ENCODE measurements at places on chromosomes 4 and X. TPM values are rescaled to one million over a fixed set of nuclear protein-coding genes. Genes with fewer than 3 reads are reported as not detected.

The SNCA gene
- 12.5 TPM for total RNA-seq

- no peak for DNase-seq
These were observed 398.0 kb downstream of the SMARCA1 start for GRCh38 chrX:129125122-129125914.

- DNase-seq: no peak
These were observed 55.0 kb downstream of the MRPL1 start for GRCh38 chr4:77917601-77918000.

- no peak for DNase-seq
These were observed 62.2 kb downstream of the STOX2 start for GRCh38 chr4:183967266-183967665.

GRCh38 chr4:38189445-38189844 lies 229.2 kb downstream of the PTTG2 start:
- no peak for DNase-seq

The TXK gene
- total RNA-seq: 0.65 TPM

The NOX1 gene
- not detected for total RNA-seq

The F11 gene
- not detected for total RNA-seq

The TMPRSS11B gene
- not detected for total RNA-seq

The MTTP gene
- 1.6 TPM for total RNA-seq

DNA sequence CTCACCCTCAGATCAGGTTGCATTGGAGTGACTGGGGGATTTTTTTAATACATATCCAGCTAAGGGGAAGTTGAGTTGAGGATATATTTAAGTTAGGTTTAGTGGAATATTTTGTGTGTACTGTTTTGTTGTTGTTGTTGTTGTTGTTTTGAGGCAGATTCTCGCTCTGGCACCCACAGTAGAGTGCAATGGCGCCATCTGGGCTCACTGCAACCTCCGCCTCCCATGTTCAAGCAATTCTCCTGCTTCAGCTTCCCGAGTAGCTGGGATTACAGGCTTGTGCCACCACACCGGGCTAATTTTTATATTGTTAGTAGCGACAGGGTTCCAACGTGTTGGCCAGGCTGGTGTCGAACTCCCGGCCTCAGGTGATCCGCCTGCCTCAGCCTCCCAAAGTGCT lies 38.6 kb upstream of the ATP6AP2 start:
- DNase-seq: no peak

DNA sequence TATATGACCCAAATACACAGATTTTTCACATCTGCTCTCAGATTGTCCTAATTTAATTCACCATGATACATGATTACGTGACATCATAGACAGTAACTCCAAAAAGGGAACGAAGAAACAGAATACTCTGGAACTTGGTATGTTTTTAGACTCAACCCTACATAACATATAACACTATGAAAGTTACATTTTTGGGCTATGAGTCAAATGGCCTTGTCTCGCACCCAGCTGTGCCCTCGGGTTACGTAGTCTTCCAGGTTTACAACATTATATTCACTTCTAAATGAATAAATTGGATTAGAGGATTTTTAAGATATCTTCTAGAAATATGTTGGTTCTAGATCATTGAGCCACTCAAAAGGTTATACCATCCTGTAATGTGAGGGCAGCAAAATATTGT lies 2089.6 kb upstream of the TENM3 start:
- no peak for DNase-seq

DNA sequence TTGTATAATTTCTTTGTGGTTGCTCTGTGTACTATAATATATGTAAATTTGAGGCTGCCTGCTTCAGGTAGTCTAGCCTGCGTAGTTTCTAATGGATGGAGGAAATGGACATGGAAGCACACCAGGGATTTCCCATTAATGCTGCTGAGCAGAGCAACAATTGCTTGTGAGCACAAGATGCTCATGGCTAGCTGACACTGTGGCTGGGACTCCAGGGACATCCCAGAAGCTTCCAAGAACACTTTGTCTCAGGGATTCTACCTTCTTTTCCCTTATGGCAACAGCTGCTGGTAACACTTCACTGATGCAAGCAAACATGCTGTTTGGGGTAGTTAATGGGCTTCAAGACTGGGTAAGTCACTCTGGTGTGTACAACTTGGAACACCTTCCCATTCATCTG lies 66.1 kb downstream of the TENT5D start:
- DNase-seq: no peak

Measured in heart left ventricle (tissue), 16 donors.